ENCODE measurements at places on chromosomes 5 and 9.

DNA sequence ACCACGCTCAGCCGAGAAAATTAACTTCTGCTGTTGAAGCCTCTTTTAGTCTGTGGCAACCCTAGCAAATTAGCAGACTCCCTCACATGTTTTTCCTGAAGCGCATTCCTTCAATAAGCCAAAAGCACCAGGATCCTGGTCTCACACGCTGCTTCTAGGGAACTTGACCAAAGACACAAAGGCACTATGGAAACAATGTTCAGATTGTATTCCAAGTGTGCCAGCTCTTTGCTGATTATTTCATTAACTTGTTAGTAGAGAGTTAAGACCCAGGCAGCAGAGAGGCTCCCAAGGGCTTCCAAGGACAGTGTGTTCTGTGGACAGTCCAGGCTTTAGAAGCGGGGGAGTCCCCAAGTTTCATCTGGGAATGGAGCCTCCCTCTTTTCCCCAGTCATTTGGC lies 94.4 kb upstream of the BASP1 start:
- no peak for DNase-seq

GRCh38 chr5:174428895-174429294 lies 295.5 kb upstream of the MSX2 start:
- DNase-seq, result no peak

GRCh38 chr5:17477043-17477442 lies 21.0 kb upstream of the TAF11L2 start:
- DNase-seq, result peak; percentile 66

GRCh38 chr9:110443146-110443865 lies 105.6 kb upstream of the TXNDC8 start:
- DNase-seq, result peak; percentile 49

- no peak for DNase-seq
These were observed 120.4 kb upstream of the SPRY4 start for GRCh38 chr5:142445266-142445665.
